AG09319 (cell line): ENCODE measurements at places on chromosomes 12 and 14.

GRCh38 chr12:53899230-53899629, 39.4 kb upstream of the HOXC13 start:
- no peak for DNase-seq

DNA sequence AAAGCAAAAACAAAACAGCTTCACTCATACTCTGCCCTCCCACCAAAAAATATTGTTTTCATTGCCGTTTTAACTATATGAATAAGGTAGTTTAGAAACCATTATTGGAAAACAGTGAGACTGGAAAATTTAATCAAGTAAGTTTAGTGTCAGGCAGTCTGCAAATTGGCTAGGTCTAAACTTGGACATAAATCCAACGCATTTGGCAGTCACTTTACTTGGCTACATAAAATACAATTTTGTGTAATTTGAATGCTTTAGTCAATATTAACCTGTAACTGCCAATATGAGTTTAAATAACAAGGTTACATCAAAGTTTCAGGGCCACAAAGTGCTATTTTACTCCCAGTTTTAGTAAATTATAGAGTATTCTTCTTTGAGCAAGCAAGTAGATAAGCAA, 202.3 kb upstream of the SLC38A2 start:
- no peak for DNase-seq

DNA sequence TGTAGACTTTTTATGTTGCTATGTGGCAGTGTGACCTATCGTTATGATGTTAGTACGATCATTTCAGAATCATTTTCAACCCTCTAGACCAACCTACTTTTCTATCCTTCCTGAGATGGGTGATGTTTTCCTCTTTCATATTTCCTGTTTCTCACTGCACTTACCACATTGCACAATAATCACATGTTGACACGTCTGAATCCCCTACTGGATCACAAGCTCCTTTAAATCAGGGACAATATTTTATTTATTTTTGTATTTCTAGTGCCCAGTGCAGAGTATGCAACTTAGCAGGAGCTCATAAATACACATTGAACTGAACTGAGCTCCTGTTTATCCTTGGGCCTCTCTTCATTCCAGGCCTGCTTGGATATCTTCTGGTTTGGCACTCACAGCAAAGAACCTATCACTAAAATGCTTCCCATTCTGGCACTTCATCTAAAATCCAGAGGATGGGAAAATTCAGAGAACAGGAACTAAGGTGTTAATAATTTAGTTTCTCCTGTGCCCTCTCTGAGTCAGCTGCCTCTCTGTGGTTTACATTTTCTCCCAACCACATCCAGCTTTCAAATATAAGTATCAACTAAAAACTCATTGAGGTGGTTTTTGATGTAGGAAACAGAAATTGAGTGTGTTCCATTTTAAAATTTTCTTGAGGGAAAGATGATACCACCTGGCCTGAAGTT, 69.4 kb upstream of the DYRK2 start:
- DNase-seq: no peak

DNA sequence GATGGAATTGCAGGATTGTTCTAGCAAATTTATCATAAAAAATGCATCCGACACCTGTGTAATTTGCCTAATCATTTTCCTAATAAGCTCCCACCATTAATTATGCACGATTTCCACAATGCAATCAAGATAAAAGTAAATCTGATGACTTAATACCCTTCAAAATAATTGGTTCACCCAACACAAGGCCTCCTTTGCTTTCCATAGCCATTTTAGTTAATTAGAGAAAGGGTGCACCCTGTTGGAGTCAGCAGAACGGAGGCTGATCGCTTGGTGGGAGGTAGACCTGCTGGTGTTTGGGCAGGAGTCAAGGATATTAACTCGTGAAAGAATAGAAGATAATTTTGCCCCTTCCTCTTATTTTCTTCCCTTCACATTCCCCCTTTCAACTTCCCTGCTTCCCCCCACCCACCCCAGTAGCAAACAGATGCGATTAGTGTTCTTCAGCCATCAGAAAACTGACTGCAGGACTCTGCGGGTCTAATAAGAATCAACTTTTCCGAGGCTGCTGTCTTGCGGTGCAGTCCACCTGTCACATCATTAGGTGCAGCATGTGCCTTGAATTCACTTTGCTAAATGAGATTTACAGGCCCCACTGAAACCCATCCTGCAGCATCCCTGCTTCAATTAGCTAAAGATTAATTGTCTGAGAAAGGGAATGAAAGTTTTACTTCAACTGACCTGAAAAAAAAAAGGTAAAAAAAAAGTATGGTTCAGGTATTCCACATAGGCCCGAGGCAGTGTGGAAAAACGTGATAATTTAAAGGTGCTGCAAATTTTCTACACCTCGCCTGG, 553.7 kb upstream of the LMO3 start:
- DNase-seq: no peak

- no peak for DNase-seq
Measured at GRCh38 chr12:132540436-132540835, 50.5 kb downstream of the FBRSL1 start.

- DNase-seq: no peak
Measured at GRCh38 chr14:82403987-82404386, 870.3 kb upstream of the SEL1L start.

DNA sequence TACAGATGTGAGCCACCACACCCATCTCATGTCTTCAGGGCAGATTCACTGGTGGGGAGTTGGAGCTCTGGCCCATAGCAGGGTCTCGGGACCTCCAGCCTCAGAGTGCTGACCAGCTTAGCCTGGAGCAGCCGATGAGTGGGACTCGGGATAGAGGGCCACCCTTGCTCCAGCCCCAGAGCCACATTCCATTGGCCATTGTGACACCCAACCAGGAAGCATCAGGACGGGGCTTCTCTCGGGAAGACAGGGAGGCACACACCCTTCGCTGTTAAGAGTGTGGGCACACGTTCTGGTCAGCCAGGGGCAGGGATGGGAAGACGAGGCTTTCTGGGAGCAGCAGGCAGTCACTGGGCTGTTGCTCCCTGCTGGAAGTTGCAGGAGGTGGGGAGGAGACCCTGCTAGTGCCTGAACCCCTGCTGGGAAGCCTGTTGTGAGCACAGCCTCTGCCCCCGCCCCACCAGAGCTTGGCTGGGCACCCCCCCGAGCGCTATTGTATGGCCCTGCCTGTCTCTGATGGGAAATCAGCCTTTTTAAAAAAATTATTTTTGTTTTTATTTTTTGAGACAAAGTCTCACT, 1.6 kb downstream of the ADGRD1 start:
- DNase-seq: no peak

DNA sequence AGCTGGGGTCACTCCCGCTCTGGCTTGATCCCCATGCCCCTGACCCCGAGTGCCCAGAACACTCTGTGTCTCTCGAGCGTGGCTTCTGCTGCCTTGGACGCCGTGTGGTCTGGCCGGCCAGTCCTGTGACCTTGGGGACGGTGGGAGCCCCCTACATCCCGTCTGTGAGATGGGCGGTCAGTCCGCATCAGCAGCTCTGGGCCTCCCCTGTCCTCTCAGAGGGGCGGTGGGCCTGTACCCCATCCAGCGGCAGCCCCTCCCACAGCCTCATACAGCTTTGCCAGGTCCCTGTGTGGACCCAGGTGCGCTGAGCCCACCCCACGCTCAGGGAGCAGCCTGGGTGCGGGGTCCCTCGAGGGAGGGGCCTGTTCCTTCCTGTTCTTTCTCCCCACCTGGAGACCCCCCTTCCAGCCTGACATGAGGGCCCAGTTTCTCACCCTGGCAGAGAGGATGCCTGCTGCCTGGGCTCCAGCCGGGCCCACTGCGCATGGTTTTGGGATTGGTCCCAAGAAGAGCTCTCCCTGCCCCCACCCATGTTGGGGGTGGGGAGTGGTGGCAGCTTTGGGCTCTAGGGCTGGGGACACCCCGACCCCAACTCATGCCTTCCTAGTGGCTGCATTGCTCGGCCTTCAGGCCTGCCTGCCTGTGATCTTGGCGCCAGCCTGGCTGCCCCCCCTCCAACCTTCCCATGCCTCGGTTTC, 1.5 kb downstream of the MTA1 start:
- DNase-seq: no peak

DNA sequence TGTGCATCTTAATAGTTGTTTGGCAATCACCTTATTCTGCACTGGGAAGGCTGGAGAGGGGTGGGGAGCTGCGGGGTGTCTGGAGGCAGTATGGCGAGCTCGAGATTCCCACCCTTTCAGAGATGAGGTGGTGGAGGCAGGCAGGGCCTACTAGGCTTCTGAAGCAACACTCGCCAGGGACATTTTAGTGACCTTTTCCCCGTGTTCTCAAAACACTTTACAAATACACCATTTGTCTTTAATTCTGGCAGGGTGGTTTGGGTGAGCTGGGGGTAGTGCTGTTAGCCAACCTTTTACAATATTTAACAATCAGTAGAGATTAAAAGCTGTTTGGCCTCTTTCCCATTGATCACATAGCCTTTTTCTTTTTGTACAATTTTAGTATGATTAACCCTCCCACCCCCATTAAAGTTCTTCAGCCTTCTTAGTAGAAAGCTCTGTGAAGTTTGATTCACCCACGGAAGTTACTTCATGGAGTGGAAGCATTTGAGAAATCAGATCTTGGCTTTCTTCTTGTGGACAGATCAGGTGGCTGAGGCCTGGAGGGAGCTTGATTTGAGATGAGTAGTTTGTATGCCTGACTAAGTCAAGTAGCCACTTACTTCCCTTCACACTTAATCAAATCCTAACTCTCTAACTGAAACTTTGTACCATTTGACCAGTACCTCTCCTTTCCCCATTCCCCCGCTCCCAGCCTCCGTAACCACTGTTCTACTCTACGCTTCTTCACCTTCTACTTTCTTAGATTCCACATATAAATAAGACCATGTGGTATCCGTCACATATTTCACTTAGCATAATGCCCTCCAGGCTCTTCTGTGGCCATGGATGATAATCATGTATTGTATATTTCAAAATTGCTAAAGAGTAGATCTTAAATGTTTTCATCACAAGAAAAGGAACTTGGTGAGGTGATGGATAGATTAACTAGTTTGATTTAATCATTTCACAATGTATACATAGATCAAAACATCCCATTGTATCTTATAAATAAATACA, 41.0 kb downstream of the TRAF3 start:
- DNase-seq: no peak

DNA sequence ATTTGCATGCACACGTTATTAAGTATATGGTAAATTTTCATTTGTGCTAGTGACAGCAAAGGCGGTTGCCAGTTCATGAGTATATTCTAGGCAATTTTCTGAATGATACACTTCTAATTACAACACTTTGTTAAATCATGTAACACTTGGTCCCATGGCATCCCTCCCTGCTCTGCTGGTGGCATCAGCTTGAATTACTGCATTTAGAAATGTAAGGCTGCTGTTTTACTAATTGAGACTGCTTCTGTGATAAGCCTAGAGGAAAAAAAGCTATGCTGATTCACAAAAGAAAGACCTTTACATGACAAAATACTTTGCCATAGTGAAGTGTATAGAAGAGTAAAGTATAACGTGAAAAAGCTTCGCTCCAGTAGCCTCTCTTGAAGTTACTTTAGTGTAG, 636.1 kb downstream of the KCNH5 start:
- DNase-seq: no peak

GRCh38 chr12:25904442-25904841, 54.0 kb upstream of the RASSF8 start:
- DNase-seq: no peak

DNA sequence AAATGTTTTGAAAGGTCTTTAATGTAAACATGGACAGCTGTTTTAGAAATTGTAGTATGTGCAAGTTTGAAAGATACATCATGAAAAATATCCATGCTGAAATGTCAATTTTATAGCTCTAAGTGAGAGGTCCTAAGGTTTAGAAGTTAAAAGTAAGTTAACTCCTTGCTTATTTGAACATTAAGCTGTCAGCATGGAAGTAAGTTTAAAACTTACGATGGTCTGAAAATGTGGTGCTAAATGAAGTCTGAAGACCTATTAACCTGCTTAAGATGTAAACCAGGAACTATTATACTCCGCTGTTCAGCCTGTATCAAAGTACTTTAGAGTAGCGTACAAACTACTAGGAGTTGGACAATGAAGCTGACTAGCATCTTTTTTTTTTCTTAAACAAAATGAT, 1082.4 kb downstream of the TMTC2 start:
- DNase-seq: no peak

DNA sequence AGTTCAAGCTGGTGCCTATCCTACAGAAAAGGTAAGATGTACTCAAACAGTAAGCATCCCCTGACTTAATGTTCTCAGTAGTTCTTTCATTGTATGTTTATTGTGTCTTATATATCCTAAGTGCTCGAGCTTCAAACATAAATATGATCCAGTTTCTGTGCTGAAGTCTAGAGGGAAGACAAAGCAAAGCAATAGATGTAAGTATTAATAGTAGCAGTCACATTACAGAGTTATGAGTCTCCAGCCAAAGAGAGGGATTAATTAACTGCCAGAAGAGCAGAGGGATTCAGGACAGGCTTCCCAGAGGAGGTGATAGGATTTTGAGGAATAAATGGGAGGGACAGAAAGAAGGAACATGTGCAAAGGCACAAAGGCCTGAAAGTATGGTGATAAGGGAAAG, 1.4 kb downstream of the NGDN start:
- no peak for DNase-seq

DNA sequence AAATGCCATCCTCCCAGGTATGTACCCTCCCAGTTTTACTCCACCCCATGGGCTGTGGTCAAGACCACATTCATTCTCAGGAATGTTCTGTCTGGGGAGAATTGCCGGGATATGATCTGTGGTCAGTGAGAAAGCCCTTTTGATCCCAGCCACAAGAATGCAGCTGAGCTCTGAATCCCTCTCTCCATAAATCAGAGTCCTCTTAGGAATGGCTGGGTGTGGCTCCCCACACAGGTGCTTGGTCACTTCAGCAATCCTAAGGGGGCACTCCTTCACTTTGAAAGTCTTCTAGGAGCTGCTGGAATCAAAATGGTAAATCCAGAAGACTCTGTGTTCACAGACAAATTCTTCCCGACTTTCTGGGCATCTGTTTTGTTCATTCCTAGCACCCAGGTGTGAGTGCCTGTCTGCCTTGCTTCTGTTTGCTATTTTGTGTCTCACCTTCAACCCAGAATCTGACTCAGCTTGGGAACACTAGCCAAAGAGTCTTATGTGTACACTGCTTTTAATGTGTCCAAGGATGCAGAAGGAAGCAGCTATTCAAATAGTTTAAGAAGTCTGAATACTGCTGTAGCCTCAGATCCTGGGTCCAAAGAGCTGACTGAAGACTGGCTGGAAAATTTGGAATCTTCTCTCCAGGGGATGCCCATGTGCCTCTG, 144.6 kb upstream of the CDKN3 start:
- peak; percentile 8 for DNase-seq

DNA sequence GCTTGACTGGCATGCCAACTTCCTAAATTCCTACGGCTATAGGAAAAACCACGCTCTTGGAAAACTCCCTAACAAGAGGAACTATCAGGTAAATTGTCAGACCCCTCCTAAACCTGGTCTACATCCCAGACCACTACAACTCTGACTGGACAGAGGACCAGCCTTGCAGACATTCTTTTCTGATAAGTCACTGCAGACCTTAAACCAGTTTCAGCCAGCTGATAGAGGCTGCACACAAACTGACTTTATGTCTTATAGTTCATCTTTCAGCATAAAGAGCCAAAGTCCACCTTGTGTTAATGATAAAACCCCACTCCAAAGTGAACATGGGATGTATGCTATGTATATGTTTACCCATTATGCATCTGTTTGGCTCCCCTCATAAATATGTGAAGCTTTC, 166.6 kb downstream of the KTN1 start:
- no peak for DNase-seq

GRCh38 chr14:84006643-84007155, 1523.2 kb upstream of the FLRT2 start:
- no peak for DNase-seq

- no peak for DNase-seq
Measured at GRCh38 chr12:59678759-59679411, 83.1 kb downstream of the SLC16A7 start.
